Activated gamma-delta T cell (primary cell): ENCODE measurements at places on chromosomes 7 and 10.

DNA sequence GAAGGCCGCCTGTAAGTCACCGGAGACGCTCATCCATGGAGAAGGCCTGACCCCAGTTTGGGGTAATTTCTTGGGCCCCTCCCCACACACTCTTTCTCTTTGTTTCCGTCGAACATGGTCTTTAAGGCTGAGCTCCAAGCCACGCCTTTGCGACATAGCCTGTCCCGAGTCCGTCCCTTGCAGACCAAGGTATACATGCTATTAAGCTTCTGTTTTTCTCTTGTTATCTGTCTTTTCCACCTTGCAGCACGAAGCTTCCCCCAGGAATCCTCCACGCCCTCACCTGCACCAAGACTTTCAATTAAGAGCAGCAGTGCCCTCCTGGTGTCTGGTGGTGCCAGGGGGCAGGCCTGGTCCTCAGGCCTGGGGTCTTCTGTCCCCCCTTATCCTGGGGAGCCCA lies 4.2 kb upstream of the FAM20C start:
- no peak for DNase-seq

- no peak for DNase-seq
These were observed 112.4 kb downstream of the CCSER2 start for GRCh38 chr10:84440781-84441180.

GRCh38 chr7:79806161-79806734 lies 328.4 kb upstream of the GNAI1 start:
- DNase-seq = no peak

DNA sequence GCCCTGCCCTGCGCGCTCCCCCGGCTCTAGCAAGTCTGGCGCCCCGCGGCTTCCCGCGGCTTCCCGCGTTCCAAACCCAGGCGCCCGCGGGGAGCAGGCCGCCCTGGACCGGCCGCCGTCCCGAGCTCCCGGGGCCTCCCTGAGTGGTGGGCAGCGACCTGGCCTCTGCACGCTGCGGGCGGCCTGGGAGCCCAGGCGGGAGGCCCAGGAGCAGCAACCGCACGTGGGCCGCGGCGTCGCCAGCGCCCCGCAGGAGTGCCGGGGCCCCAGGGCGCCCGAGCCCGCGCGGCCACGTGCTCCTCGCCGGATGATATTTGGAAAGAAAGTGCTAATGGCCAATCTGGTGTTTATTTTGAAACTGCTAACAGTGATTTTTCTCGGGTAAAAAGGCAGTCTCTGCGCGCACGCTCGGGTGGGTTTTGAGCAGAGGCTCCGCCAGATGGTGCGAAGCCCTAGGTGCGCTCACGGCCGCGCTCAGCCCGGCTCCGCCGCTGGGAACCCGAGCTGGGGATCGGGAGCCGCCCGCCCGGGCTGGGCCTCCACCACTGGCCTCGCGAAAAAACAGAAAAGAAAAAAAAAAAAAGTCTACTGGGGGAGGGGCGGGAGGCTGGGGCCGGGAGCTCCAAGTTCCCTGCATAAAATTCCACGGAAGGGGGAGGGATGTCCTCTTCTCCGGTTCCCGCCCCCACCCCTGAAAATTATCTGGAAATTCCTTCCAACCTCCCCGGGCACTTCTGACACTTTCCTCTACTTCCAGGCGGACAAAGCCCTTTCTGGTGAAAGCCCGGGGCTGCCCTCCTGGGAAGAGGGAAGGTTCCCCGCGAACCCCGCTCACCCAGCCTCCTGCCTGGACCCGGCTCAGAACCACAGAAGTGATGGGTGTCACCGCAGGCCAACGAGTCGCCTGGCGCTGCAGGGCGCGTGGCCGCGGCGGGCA lies 4.3 kb downstream of the EBF3 start:
- no peak for DNase-seq

- no peak for DNase-seq
These were observed 7.8 kb downstream of the FBXW4 start for GRCh38 chr10:101687071-101687658.

- no peak for DNase-seq
These were observed 8.1 kb upstream of the CUZD1 start for GRCh38 chr10:122853665-122854313.

DNA sequence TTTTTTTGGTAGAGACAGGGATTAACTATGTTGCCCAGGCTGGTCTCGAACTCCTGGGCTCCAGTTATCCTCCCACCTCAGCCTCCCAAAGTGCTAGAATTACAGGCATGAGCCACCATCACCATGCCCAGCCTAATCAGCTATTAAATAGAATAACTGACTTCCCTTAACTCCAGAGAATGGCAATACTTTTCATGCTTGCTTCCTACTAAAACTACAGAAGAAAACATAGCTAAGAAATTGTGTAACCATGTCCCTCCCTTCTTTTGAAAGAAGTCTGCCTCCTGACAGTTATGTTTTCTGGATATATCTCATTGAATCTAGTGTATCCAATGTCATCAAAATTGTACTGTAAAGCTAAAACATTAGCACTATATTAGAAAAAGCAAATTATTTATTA lies 95.6 kb downstream of the KMT2C start:
- no peak for DNase-seq

DNA sequence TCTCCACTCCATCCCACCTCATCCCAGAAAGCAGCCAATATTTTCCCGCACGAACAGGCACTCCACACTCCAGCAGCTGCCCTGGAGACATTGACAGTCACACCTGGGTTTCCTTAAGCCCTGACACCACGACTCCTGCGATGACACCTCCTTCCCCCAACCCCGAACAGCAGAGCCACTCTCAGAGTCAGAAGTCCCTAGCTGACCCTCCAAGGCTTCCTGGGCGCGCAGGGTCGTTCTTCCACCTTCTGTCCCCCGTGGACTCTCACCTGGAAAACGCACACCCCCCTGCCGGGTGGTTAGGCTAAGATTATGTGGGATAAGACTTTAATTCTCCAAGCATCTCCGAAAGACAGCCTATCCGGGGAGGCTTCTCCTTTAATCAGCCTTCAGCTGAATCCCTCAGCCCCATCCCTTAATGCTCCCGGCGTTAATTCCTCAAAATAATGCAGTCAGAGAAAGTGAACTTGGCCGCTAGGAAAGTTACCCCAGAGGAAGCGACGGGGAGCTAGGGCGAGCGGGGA lies 1.1 kb downstream of the DENND11 start:
- no peak for DNase-seq

DNA sequence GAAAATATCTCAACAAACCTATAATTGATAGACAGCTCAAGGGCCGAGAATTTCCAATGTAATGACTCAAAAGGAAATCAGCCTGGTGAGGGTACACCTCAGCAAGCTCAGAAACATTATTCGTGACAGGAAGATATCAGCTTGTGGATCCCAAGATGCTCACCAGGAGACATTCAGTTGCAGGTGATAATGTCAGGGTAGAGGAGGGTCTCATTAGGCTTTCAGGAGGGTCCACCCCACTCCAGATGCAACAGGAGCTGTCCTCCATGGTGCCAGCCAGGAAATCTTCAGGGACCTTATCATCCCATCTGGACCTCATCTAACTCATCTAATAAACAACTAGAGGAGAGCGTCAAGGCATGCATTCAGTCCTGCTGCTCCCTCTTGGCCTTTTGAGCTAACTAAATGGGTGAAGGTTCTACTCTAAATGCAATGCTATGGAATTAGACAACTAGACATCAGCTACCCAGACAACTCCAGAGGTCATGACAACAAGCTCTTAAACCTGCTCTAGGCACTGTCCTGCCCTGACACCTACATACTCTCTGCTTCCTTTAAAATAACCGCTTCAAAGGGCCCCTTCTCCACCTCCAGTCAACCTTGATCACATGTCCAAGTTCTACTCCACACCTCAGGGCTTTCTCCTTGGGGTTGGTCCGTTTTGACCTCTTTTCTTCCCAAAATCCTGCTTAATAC lies 4.3 kb upstream of the GIMAP5 start:
- no peak for DNase-seq

DNA sequence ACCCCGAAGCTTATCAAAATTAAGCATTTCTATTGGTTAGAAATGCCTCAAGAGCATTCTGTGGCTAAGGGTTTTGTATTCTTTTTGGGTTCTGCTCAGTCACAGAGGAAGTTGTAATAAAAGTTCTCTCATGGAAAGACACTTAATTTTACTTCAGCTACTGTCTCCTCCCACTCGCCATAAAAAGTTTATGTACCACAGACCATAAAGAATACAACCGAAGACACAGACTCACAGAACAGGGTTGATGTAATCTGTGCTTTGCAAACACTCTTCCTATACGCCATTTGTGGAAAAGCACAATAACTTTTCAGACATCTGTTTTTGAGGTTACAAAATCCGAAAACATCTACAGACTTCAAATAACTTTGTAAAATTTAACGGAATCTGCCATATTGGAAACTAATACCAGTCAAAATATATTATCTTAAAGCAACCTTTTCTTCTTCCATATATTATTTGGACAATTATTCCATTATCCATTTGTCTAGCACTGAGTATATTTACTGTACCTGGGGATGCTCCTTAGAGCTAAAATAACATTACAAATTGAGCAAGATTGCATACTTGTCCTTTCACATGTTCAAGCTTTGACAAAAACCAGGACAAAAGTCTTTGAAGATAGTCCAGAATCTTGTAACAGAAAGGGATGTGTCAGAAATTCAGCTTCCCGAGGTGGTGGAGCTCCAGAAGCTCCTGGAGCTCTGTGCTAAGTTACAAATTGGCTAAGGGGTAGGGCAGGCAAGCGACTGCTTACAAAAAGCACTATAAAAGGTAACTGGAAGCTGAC lies 219.0 kb upstream of the MEOX2 start:
- DNase-seq = no peak

GRCh38 chr7:94001396-94001795 lies 2.8 kb downstream of the BET1 start:
- DNase-seq = no peak

- no peak for DNase-seq
These were observed 273.1 kb upstream of the NEBL start for GRCh38 chr10:21170216-21170615.

DNA sequence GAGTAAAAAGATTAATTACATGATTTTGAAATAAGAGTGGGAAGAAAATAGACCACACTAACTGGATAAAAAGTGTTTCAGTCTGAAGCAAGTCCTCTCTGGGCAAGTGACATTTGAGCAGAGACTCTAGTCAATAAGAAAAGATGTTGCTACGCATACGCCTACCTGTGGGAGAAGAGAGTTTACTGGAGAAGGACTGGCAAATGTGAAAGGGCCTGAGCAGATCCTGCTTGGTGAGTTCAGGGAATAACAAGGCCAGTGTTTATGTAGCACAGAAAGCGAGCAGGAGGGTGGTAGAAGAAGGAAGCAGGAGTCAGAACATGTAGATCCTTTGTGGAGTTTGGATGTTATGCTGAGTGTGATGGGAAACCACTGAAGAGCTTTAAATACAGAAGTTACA lies 43.4 kb downstream of the RAB18 start:
- no peak for DNase-seq

DNA sequence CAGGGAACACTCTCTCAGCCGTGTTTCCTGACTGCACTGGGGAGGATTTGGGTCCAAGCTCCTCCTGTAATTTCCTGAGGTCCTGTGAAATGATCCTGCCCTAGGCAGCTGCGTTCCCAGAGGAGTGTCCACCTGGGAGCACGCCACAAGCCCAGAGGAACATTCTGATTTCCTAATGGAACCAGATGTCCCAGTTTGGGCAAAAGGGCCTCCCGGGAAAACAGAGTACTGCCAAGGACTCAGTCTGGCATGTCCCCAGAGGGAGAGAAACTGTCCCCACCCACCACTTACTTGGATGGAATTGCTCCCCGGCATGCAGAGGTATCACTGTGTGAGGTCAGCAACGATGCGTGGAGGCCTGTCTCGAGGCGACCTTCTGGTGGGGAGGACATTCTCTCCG lies 34.5 kb downstream of the ASB13 start:
- DNase-seq = no peak

DNA sequence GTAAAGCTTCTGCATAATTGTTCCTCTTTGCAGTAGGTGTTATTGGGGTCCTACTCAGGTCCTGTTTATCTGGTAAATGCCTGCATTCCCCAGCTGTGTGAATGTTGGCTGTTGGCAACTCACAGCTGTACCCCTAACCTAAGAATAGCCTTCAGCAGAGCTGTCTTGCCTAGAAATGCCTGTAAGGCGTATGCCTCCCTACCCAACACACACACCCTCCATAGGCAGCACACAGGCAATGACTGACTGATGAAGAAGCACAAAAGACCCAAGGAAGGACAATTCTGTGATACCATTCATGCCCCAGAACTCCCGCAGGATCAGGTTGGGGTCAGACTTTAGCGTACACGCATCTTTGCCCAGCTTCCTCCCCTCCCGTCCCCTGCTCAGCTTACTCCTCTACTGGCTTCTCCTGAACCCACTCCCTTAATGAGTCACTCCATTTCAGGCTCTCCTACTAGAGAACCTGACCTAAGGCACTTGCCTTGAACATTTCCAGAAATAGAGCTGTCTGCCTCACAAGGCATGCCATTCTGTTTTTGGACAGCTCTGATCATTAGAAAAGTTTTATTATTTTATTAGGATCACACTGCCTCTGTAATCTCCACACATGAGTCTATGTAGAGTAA lies 99.2 kb upstream of the PIK3CG start:
- DNase-seq = no peak

GRCh38 chr7:100824499-100825214 lies 2.7 kb downstream of the EPHB4 start:
- no peak for DNase-seq

DNA sequence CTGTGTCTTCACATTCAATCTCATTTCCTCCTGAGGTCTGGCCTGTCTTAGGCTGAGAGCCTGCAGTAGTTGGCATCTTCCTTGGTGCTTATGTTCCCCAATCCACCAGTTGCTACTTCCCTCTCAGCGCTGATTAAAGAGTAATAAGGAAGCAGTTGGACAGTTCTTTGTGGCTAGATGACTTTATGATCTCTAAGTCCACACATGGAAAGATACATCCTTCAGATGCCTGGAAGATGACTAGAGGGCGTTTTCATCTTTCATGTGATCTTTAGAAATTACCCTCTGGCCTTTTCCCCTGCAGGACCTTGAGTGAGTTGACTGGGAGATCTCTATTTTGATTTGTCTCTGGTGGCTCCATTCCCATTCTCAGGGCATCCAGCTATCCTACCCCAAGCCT lies 204.5 kb downstream of the GRM3 start:
- no peak for DNase-seq

DNA sequence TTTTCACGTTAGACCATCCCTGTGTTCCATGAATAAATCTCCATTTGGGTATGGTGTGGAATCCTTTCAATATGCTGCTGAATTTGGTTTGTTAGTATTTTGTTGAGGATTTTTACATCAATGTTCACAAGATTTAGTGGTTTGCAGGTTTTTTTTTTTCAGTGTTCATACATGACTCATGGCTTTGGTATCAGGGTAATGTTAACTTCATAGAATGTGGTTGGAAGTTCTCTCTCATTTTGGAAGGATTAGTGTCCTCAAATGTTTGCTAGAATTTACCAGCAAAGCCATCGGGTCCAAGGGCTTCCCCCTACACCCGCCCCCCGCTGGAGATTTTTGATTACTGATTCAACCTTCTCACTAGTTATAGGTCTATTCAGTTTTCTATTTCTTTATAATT lies 398.0 kb downstream of the NXPH1 start:
- DNase-seq = no peak

DNA sequence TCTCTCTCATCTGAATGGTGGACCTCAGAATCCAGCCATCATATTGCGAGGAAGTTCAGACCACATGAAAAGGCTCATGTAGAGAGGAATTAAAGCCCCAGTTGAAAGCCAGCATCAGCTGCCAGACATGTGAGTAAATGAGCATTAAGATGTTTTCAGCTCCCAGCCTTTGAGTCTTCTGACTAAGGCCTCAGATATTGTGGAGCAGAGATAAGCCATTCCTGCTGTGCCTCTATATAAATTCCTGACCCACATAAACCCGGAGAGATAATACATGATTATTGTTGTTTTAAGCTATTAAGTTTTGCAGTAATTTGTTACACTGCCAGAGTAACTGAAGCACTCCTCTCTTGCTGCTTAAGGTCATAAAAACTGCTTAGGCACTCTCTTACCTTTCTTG lies 14.6 kb downstream of the FAM149B1 start:
- DNase-seq = no peak
